ENCODE measurements at places on chromosomes 3 and 15.

DNA sequence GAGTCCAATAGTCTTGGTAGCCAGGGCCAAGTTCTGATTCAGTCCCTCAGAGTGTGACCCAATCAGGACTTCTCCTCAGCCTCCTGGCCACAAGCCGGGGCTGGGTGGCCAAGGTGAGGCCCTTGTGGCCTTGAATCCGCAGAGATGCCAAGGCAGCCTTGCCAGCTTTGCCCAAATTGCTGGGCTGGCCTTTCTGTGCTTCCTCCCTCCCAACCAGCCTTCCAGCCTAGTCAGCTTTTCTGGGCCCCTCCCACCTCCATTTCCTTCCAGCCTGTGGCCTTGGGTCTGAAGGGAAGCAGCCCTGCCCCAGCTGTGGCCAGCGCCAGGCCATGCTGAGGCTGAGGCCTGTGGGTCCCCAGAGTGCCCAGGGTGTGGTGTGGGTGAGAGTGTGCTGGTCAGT lies 34.3 kb upstream of the ANKDD1A start:
- no peak for DNase-seq

GRCh38 chr3:61117045-61117898 lies 134.0 kb downstream of the FHIT start:
- DNase-seq, result no peak

DNA sequence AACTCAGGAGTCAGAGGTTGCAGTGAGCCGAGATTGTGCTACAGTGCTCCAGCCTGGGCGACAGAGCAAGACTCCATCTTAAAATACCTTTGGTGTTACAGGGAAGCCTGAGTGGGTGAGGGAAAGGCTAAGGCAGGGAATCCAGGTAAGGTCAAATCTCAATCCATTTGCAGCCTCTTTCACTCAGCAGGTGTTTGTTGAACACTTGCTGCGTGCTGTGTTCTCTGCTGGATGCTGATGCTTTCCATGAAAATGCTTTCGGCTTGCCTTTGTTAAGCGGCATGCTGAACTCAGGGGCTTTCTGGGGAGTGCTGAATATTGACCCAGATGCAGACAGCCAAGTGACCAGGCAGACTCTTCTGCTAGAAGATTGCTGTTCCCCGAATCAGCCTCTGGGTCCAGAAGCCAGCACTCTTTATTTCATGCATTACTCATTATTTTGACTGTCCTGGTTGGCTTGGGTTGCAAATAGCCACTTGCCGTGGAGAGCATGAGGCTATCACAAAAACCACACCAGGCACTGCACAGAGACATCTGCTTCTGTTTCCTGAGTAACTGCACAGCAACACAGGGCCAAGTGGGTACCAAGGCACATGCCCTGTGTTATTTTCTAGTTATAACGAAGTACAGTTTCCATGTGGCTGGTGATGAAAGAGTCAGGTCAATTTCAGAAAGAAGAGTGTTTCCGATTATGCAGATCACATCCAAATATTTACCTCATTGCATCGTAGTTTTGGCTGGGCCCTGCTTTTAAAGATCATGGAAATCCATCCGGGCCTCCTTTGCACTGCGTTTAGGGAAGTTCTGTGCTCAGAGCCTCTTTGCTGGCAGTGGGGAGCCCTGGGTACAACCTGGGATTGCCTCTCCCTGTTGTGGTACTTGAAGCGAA lies 88.6 kb downstream of the THSD4 start:
- no peak for DNase-seq

GRCh38 chr3:12865271-12865670 lies 23.9 kb upstream of the RPL32 start:
- no peak for DNase-seq

- DNase-seq, result no peak
Measured at GRCh38 chr3:166569589-166569988, 732.4 kb upstream of the BCHE start.

Data from effector CD4-positive, alpha-beta T cell (primary cell).